ENCODE measurements at places on chromosomes 7 and 10.

- DNase-seq = no peak
These were observed 61.8 kb downstream of the LRRC17 start for GRCh38 chr7:102974366-102975236.

DNA sequence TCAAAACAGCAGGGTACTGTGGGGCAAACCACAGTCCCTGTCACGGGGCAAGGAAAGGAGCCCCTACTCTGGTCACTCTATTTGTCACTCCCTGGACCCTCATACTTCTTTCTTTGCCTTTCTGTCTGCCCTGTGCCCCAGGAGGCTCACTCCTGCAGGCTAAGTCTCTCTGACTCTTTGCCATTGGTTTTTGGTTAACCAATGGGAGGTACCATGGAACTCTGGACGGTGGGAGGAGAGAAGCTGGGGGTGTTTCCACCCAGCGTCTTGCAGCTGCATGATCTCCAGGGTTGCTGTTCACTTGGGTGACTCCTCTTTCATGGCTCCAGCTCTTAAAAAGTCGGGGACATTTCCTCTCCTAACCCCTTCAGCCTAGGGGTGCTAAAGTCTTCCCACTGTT lies 15.4 kb upstream of the EIF5AL1 start:
- no peak for DNase-seq

DNA sequence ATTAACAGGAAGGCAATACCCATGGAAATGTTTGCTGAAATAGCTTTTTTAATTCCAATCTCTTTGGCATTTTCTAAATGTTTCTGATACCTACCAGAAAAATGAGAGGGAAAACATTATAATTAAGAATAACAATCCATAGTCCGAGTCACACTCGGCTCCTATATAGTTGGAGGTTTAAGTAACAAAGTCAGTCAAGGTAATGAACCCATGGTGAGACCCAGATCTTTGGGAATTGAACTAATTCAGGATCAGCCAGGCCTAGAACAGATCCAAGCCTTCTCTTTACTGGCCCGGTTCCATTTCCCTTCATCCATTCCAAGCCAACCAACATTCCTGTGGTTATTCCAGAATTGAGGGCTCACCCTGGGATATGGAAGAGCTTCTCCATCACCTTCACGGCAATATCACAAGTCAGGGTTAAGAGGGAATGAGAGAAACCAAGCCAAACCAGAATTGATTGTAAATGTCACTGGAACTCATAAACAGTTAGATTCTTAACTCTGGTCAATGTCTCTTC lies 28.3 kb downstream of the ABCB4 start:
- peak; percentile 4 for DNase-seq

- no peak for DNase-seq
These were observed 194.0 kb downstream of the AHR start for GRCh38 chr7:17492437-17492836.

- no peak for DNase-seq
These were observed 58.9 kb upstream of the WAPL start for GRCh38 chr10:86580521-86580891.

- DNase-seq = no peak
These were observed 45.1 kb upstream of the SGCE start for GRCh38 chr7:94700926-94701554.

GRCh38 chr10:5590816-5591215 lies 66.1 kb downstream of the CALML3 start:
- DNase-seq = no peak

- peak; percentile 87 for DNase-seq
These were observed 24.9 kb downstream of the BEND7 start for GRCh38 chr10:13503745-13504463.

DNA sequence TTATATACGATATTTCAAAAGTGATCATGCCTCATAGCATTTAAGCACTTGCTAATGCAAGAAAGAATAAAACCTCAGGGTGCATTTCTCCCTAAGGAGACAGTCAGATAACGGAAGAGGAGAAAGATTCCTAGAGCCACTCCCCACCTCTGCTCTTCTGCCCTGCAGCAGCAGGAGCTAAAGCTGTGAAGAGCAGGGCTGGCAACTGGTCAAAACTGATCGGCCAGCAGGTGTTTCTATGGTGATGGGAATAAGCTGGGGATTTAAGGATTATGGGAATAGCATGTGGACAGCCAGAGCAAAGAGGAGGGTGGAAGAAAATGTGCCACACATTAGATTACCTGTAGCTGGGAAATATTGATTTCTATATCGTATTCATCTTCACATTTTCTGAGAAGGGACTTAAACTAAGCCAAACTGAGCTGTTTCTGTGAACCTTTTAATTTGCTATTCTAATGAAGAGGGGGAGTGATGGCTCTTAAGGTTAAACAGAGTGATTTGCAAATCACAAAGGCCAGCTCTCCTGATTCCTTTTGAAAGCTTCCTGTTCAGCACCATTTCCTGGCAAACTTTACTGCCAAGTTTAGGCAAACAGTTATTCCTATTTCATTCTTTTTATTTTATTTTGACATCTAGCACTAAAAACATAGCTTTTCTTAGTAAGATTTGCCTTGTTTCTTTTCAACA lies 268.9 kb upstream of the PFKP start:
- DNase-seq = no peak

- DNase-seq = no peak
These were observed 42.5 kb upstream of the AHR start for GRCh38 chr7:17255926-17256325.

DNA sequence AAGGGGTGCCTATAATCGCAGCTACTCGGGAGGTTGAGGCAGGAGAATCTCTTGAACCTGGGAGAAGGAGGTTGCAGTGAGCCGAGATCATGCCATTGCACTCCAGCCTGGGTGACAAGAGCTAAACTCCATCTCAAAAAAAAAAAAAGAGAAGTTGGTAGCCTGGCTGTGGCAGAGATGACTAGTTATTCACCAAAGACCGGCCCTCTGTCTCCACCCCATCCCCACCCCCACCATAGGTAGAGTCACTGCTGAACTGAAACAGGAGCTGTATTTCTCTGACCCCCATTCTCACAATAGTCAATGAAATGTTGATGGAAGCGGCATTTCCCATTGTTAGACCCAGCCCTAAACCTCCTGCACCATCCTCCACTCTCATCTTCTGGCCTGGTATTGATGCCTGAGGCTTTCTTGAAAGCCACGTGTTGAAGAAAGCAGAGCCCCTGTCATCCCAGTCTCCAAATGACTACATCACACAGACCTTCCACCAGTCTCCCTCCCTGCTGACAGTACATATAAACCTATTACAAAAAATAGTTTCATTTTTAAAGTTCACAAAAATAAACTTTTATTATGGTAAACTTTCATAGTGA lies 9.4 kb upstream of the PIK3CG start:
- no peak for DNase-seq

DNA sequence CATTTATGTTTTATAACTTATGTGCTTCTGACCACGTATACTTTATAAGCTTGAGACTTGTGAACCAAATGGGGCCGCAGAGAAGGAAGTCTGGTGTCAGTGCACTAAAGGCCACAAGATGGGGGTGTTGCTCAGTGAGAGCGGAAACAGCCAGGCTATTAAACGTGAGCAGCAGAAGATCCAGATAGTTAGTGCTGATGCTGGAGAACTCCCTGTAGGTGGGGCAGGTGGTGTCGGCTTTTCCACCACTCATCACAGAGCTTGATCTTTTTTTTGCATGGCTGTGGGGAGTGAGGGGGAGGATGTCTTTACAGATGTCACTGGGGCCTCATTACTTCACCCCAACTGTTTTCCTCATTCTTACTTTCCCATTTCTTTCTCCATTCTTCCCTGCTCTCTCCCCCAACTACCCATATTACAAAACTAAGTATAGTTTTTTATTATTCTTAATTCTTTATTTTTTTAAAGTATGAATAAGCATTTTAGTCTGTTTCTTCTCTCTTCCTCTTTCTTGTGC lies 34.7 kb downstream of the ACADSB start:
- peak; percentile 57 for DNase-seq

DNA sequence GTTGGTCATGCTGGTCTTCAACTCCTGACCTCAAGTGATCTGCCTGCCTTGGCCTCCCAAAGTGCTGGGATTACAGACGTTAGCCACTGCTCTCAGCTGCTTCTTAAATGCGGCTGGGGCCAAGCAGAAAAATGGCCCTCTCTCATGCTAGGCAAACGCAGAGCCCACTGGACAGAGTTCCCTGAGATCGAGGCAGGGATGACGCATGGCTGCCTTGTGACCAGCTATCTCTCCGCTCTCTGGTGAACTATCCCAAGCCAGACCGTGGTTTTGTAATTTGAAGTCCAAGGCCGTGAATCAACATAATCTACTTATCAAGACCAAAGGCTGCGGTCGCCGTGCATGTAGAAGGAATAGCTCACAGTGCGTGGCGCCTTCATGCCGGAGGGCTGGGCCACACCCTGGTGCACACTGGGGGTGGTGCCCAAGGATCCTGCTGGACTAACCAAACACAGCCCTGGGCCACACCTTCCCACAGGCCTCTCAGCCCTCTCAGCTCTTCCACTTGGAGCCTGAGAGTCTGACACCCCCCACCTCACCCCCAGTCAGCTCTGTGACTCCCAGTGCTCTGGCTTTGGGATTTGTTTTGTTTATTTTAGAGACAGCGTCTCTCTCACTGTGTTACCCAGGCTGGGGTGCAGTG lies 88.1 kb upstream of the CUX1 start:
- DNase-seq = peak; percentile 81

DNA sequence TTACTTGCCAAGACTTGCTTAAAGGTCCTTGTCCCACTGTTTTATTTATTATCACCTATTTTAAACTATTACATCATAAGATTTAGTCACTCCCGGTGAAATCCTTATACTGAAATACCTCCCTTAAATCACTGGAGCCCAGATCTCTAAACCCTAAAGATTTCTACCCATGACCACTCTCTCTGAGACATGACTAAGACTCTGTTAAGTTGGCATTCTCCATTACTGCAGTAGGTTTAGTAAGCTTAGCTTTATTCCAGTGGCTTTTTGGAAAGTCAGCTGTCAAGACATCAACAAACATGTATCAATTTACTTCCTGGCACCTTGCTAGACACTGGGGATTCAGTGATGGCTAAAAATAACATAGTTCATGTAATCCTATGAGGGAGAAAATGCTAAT lies 874.2 kb downstream of the KCNMA1 start:
- no peak for DNase-seq

DNA sequence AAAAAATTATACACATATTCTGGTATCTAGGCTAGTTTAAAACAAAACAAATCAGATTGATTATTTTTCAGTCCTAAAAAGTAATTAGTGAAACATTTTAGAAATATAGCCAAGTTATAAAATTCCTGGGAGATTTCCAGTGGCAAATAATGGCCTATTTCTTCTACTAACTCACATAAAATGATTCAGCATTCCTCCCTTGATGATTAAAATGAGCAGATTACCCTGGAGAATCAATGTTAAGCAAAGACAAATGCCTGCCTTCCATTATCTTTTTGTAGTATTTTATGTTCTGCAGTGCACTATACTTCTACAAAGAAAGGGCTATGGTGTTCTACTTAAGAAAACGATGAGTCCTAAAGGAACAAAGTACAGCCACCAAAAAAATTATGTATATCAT lies 53.6 kb downstream of the PARD3 start:
- no peak for DNase-seq

DNA sequence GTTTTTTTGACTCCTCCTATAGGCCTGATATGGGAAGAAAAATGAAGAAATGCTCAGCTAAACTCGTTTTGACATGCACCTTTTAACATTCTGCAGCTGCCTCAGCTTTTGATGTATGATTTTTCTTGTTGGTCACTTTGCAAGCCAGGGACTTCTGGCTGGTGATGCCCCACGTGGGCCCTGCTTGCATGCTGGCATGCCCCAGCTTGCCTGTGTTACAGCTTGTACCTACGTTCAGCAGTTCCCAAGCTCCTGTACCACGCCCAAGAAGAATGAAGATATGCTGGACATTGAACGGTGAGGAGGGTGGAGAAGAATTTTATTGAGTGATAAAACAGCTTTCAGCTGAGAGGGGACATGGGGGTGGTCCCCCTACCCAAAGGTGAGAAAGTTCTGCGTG lies 245.6 kb upstream of the FZD8 start:
- DNase-seq = no peak

Data from EL (cell line).